ENCODE measurements at places on chromosomes 13 and 19.

- DNase-seq, result no peak
Measured at GRCh38 chr19:10289836-10290356, at the start of gene ICAM5. TSS of gene ICAM5 (plus strand) at chr19:10289952. CDS start at chr19:10290044, 92 bp downstream.

DNA sequence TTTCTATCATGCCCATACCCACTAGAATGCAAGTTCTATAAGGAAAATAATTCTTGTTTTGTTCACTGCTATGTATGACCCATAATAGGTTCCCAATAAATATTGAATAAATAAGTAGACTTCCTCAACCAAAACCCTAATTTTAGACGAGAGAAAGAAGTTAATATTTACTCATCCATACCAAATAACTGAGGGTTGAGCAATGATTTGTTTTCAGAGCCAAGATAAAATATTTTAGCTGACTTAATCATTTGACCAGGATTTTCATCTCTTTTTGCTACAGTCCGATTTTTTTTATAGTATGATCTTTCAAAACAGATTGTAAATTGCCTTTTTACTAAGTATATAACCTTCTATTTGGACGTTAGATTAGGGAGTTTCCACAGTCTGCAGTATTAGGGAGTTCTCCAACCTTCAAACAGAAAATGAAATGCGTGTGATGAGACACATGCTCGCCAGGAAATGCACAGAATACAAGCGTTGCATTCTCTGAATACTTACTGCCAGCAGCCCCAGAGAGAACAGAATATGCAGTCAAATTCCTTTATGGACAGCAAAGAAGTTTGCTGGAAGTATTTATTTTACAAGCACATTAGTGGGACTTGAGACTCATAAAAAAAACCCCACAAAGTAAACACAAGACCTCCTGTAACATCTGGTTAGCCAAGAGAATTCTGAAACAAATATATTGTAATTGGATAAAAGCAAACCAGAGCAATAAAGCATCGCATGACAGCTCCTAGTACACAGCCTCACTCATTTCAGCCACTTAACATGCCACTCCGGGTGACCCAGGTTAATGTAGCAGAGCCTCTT, 230.0 kb downstream of the MYO16 start:
- no peak for DNase-seq

DNA sequence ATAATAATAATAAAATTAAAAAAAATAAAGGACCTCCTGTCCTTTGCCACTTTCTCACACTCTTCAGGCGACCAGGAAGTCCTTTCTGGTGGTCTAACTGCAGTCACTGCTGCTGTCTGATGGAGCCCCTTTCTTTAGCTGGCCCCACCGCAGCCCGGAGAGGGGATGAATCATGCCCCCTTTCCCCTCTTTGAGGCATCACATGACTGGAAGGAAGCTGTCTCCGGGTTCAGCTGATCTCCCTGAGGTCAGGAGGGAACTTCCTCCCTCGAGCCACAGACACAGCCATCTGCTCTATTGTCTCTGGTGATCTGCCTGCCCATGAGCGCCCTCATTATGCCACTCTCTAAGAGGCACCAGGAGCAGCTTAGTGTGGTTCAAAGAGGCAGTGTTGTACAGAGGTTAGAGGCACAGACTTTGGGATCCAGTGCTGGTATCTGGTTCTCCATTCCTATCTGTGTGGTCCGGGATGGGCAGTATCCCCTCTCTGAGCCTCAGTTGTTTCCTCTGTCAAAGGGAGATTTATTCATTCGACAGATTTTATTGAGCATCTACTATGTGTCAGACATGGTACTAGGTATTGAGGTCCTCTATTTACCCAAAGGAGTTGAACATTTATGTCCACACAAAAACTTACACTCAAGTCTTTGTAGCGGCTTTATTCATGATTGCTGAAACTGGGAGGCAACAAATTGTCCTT, 30.0 kb downstream of the VAV1 start:
- no peak for DNase-seq

- no peak for DNase-seq
Measured at GRCh38 chr13:107937848-107938247, 277.5 kb downstream of the LIG4 start.

DNA sequence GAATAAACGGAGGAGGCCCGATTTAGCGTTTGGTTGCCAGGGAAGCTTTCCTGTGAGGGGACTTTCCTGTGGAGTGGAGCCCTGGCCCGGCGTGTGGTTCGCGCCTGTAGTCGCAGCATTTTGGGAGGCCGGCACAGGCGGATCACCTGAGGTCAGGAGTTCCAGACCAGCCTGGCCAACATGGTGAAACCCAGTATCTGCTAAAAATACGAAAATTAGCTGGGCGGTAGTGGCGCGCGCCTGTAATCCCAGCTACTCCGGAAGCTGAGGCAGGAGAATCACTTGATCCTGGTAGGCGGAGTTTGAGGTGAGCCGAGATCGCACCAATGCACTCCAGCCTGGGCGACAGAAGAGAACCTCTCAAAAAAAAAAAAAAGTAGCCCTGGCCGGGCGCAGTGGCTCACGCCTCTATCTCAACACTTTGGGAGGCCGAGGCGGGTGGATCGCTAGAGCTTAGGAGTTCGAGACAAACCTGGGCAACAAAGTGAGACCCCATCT, 6.9 kb downstream of the KANK3 start:
- DNase-seq, result no peak

- DNase-seq, result no peak
Measured at GRCh38 chr13:48161530-48162179, 66.8 kb upstream of the MED4 start.

DNA sequence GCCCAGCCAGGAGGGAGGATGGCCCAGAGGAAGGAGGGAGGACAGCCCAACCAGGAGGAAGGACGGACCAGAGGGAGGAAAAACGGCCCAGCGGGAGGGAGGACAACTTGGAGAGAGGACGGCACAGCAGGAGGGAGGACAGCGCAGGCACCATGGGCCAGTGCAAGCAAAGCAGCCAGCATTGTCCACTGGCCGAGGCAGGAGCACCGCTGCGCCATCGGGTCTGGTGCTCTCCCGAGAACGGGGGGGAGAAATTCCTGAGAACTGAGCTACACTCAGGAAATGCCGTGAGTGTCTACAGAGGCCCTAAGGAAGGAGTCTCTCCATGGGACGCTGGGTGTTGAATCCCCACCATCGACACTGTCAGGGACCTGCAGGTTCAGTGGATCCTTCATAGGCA, 38.5 kb upstream of the SOX1 start:
- DNase-seq, result no peak

DNA sequence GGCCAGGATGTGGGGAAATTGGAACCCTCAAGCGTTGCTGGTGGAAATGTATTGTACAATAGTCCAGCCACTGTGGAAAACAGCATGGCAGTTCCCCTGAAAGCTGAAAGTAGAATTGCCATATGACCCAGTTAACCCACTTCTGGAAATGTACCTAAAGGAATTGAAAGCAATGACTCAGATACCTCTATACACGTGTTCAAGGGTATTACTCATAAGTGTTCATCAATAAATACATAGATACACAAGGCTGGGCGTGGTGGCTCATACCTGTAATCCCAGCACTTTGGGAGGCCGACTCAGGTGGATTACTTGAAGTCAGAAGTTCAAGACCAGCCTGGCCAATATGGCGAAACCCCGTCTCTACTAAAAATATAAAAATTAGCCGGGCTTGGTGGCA, 71.9 kb upstream of the IRS2 start:
- DNase-seq, result no peak

GRCh38 chr13:48236528-48237353, 3.7 kb downstream of the ITM2B start:
- no peak for DNase-seq

- DNase-seq, result peak; percentile 86
Measured at GRCh38 chr19:3520166-3521103, 14.3 kb downstream of the FZR1 start.

GRCh38 chr19:1856698-1857603, 6.4 kb downstream of the KLF16 start:
- no peak for DNase-seq

DNA sequence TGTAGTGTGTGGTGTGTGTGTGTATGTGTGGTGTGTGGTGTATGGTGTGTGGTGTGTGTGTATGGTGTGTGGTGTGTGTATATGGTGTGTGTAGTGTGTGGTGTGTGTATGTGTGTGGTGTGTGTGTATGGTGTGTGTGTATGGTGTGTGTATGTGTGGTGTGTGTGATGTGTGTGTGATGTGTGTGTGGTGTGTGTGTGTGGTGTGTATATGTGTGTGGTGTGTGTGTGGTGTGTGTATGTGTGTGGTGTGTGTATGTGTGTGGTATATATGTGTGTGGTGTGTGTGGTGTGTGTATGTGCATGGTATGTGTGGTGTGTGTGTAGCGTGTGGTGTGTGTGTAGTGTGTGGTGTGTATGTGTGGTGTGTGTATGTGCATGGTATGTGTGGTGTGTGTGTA, 1.7 kb downstream of the ATP12A start:
- DNase-seq, result no peak

GRCh38 chr19:8532225-8532624, 18.3 kb upstream of the ZNF414 start:
- DNase-seq, result no peak

- DNase-seq, result no peak
Measured at GRCh38 chr13:74325106-74325505, 190.9 kb upstream of the KLF12 start.

- no peak for DNase-seq
Measured at GRCh38 chr13:112113851-112114250, 46.9 kb downstream of the SOX1 start.

DNA sequence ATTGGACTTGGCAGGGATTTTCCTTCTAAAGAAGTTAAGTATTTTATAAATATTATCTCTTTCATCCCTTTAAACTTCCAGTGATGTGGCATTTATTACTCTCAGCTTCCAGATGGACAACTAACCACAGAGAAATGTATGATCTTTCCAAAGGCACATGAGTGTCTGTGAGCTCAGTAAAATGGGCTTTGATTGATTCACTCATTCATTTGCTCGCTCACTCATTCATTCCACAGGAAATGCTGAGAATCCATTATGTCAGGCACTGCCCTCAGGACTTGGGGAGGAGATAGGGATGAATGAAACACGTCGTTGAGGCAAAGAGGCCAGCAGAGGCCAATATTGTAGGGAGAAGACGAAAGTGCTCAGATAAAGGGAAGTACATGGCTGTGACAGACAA, 359.3 kb downstream of the EFNB2 start:
- DNase-seq, result no peak

- DNase-seq, result no peak
Measured at GRCh38 chr13:113904411-113904810, 40.5 kb upstream of the GAS6 start.

DNA sequence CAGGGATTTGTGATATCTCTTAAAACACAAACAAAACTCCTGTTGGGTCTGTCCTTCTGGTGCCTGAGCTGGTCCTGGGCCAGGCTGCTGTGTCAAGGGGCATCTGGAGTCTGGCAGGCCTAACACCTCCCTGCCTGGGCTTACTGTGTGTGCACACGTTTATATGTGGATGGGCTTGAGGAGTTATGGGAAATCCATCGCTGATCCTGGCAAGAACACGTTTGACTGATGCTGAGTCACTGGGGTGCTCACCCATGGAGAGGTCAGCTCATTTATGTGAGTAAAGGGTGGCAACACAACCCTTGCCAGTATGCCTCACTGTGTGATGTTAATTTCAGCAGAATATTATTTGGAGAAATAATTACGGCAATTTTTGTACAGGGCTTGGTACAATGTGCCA, 44.5 kb upstream of the PCDH8 start:
- no peak for DNase-seq

- DNase-seq, result no peak
Measured at GRCh38 chr13:113052971-113053370, 52.6 kb upstream of the F7 start.

- no peak for DNase-seq
Measured at GRCh38 chr13:28716511-28716910, 2.3 kb downstream of the SLC46A3 start.

- no peak for DNase-seq
Measured at GRCh38 chr13:75364131-75364713, 117.7 kb downstream of the TBC1D4 start.

DNA sequence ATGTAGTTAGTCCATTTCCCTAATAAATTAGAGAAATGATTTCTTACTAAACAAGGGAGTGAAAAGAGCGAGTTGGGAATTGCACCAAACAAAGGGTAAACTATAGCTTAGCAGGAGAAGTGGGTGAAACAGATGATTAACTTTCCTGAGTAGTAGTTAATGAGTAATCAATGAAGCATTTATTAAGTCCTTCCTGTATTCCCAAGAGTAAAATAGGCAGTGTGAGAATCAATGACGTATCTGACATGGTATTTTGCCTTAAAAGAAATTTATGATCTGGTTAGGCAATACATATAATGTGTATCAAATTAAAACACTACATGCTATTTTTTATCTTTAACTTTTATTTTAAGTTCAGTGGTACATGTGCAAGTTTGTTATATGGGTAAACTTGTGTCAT, 142.8 kb downstream of the KLF5 start:
- no peak for DNase-seq

DNA sequence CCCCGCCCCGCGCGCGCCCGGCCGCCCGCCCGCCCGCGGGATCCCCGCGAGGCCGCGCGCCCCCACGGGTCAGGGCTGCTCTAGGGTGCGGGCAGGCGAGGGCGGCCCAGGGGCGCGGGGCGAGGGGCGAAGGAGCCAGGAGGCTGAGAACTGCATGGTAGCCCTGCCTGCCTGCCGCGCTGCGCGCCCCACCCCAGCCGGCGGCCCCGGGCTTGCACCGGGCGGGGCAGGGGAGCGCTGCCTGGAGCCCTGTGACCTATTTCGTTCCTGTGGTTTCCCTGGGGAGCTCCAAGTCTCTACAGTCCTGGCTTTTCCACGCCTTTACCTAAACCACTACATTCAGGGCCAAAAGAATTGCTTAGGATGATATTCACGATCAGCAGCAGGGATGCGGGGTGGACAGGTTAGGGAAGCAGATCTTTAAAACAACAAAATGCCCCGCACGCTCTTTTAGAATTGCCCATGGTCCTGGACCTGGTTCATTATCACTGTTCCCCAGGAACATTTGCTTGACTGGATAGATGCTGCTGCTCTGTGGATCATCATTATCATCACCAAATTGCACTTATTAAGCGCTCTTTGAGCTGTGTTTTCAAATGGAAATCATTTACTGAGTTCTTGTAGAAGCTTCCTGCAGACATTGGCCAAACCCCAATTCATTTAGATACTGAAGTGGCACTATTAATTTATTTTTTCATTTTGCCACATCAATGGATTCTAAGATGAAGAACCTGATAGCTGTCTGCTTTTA, 421 bp upstream of the GPR12 start:
- DNase-seq, result no peak

DNA sequence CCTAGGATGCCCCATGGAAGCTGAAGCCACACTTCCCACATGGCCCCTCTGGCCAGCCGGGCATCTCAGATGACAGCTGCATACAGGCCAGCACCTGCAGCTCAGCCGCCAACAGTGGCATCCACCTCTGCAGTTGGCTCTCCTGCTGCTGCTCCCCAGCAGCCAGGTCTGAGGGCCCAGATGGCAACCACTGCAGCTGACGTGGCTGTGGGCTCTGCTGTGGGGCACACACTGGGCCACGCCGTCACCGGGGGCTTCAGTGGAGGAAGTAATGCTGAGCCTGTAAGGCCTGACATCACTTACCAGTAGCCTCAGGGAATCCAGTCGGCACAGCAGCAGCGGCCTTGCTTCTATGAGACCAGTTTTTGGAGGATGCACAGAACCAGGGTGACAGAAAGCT, 45.3 kb upstream of the LSM14A start:
- no peak for DNase-seq

- no peak for DNase-seq
Measured at GRCh38 chr19:17765069-17765618, 13.9 kb downstream of the FCHO1 start.

Measured in NCI-H2107 (cell line).